Thyroid gland (tissue), 4 donors: ENCODE measurements at places on chromosomes 2 and 18. TPM values are rescaled to one million over a fixed set of nuclear protein-coding genes. Genes with fewer than 3 reads are reported as not detected.

- no peak for DNase-seq
- H3K4me1 ChIP-seq: no peaks in the 10 kb centered on the region
- H3K27ac ChIP-seq: no peak overlapping the region
- H3K27me3 ChIP-seq: no peaks in the 10 kb centered on the region
- H3K36me3 ChIP-seq: no peaks in the 10 kb centered on the region
- no peak overlapping the region for H3K4me3 ChIP-seq
Measured at GRCh38 chr2:5911718-5912117, 219.5 kb downstream of the SOX11 start.

- H3K36me3 ChIP-seq: no peaks in the 10 kb centered on the region
- H3K27ac ChIP-seq: no peak overlapping the region
- peaks cover 11% of the 10 kb centered on the region for H3K4me1 ChIP-seq
- DNase-seq: no peak
- H3K4me3 ChIP-seq: no peak overlapping the region
- H3K27me3 ChIP-seq: no peaks in the 10 kb centered on the region
Measured at GRCh38 chr2:61705625-61706024, 148.2 kb downstream of the FAM161A start.

- no peaks in the 10 kb centered on the region for H3K27me3 ChIP-seq
- H3K36me3 ChIP-seq: no peaks in the 10 kb centered on the region
- no peak overlapping the region for H3K27ac ChIP-seq
- peaks cover 18% of the 10 kb centered on the region for H3K4me1 ChIP-seq
Measured at GRCh38 chr2:85819811-85820510, 66.2 kb downstream of the ATOH8 start.

DNA sequence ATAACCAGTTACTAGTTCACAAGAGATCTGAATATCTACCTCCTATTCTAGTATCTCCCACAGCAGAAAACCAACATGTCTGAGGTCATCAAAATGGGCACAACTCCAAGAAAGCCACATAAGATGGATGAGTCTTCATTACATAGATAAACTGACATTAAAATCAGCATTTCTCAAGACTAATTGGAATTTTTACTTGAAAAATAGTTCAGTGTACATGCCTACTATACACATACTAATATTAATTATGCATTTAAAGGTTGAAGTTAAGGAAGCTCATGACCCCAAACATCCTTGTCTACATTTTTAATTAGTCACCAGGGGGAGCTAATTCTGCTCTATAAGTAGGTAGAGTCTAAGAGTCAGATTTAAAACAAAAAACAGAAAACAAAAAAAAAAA, 41.9 kb downstream of the ZNF521 start:
- DNase-seq: no peak
- H3K4me1 ChIP-seq: no peaks in the 10 kb centered on the region
- H3K4me3 ChIP-seq: no peak overlapping the region

DNA sequence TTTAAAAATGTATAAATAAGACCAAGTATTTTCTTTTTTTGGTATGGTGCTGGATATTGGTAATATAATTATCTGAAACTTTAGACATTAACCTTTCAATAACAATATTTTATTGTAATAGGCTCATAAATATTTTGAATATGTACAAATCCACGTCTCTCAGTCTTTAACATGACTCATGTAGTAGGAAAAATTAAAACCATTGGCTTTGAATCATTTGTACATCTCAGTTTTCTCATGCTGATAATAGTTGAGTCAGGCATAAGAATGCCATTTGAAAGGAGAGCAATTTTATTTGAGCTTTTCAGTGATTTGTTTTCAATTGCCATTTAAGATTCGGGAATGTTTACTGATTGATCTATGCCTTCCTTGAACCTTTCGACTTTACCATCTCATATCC, 364.8 kb downstream of the TGIF1 start:
- no peaks in the 10 kb centered on the region for H3K4me1 ChIP-seq
- H3K36me3 ChIP-seq: no peaks in the 10 kb centered on the region
- no peak for DNase-seq
- H3K27me3 ChIP-seq: no peaks in the 10 kb centered on the region
- no peak overlapping the region for H3K4me3 ChIP-seq

Gene TRIM54
- 1.6 TPM for total RNA-seq

GRCh38 chr2:160836755-160837154, 323.5 kb upstream of the TANK start:
- no peaks in the 10 kb centered on the region for H3K27me3 ChIP-seq
- H3K4me3 ChIP-seq: no peak overlapping the region
- DNase-seq: no peak
- no peaks in the 10 kb centered on the region for H3K4me1 ChIP-seq
- H3K27ac ChIP-seq: no peak overlapping the region

- H3K4me1 ChIP-seq: no peaks in the 10 kb centered on the region
- no peak for DNase-seq
- no peaks in the 10 kb centered on the region for H3K27me3 ChIP-seq
- no peaks in the 10 kb centered on the region for H3K36me3 ChIP-seq
- H3K27ac ChIP-seq: no peak overlapping the region
Measured at GRCh38 chr2:186130748-186131641, 355.1 kb upstream of the ZC3H15 start.

DNA sequence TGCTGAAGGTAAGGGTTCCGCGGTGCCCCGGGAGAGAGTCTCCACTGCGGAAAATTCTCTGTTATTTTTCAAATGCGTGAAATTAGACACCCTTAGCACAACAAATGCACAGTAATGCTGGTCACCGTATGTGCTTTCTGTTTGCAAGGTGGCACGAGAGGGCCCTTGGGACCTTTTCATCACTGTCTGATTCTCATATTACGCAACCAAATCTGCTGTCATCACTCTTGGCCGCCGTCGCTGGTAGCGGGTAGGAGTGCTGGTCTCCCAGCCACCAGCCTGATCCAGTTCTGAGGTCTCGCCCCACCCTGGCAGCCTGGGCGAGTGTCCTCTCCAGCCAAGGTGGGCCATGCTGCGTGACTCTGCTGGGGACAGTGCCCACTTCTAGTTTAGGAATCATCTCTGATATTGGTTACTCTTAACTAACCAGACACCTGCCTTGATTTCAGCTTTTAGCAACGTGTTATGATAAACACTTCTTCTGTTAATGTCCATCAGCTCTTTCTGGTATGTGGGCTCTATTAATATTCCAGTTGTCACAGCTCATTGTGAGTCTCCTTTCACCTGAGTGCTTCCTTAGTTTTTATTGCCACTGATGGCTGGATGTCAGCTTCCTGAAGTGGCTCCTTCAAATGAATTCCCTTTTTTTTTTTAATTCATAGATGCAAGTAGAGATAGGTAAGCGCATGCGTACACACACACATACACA, 199.4 kb downstream of the GBX2 start:
- no peaks in the 10 kb centered on the region for H3K36me3 ChIP-seq
- DNase-seq: peak; percentile 57
- no peaks in the 10 kb centered on the region for H3K27me3 ChIP-seq
- no peak overlapping the region for H3K4me3 ChIP-seq

GRCh38 chr18:21669736-21670285, 34.8 kb downstream of the ABHD3 start:
- H3K36me3 ChIP-seq: no peaks in the 10 kb centered on the region
- H3K27me3 ChIP-seq: no peaks in the 10 kb centered on the region
- no peak for DNase-seq
- H3K4me1 ChIP-seq: peaks cover 13% of the 10 kb centered on the region

Gene GRHL1
- 7.9 TPM for total RNA-seq

- DNase-seq: no peak
- no peaks in the 10 kb centered on the region for H3K36me3 ChIP-seq
- no peaks in the 10 kb centered on the region for H3K27me3 ChIP-seq
- peaks cover 19% of the 10 kb centered on the region for H3K4me1 ChIP-seq
- H3K4me3 ChIP-seq: no peak overlapping the region
- H3K27ac ChIP-seq: no peak overlapping the region
Measured at GRCh38 chr18:13534631-13535030, 191.7 kb downstream of the FAM210A start.

DNA sequence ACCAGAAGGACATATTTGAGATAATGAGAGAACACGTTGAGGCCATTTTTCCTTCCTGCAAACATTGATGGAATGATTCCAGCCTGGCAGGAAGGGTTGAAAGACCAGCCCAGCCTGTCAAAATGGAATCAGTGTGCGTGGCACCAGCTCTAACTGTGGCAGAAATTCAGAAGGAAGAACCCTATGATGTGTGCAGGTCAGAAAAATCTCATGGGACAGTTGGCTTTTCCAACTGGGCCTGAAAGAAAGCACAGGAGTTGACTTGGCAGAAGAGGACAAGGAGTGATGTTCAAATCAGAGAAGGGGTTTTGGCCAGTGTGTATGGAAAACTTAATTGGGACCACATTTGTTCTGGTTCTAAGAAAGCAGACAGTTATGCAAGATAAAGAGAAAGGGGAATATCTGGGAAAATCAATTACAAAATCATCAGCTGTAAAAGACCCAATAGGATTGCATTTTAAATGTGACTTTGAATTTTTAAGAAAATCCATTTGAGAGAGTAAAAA, 192.8 kb upstream of the PID1 start:
- H3K27me3 ChIP-seq: no peaks in the 10 kb centered on the region
- no peak overlapping the region for H3K4me3 ChIP-seq
- no peak for DNase-seq
- no peak overlapping the region for H3K27ac ChIP-seq
- no peaks in the 10 kb centered on the region for H3K36me3 ChIP-seq

Gene AGXT
- total RNA-seq: not detected

GRCh38 chr2:11155381-11156035, at the start of gene SLC66A3:
Gene SLC66A3 (plus strand): TSS chr2:11155467. CDS start chr2:11155547, 80 bp downstream.
- DNase-seq: no peak
- H3K4me1 ChIP-seq: peaks cover 5% of the 10 kb centered on the region

DNA sequence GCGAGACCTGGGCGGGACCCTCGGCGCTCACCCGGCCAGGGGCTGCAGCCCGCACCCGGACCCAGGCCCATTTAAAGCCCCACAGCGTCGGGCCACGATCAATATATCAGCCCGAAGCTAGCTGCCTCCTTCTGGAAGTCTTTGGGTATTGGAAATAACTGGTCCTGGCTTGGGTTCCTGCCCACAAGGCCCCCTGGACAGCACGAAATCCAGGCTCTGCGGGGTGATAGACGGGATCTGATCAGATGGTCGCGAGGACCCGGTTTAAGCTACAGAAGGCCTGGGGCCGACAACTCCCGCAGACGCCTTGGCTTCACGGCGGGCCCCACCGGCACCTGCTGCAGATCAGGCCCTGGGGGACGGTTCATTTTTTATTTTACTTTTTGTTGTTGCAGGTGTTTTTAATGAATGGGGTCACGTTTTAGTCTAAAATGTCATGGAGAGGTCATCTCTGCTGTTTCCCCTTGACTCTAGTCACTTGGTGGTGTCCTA, 362 bp upstream of the PSTPIP2 start:
- peaks cover 6% of the 10 kb centered on the region for H3K4me1 ChIP-seq
- H3K27me3 ChIP-seq: no peaks in the 10 kb centered on the region
- DNase-seq: no peak

- H3K27me3 ChIP-seq: no peaks in the 10 kb centered on the region
- DNase-seq: no peak
- H3K27ac ChIP-seq: no peak overlapping the region
- no peaks in the 10 kb centered on the region for H3K36me3 ChIP-seq
Measured at GRCh38 chr2:179104736-179105135, 54.8 kb upstream of the CCDC141 start.

Gene LRRC30
- total RNA-seq: not detected

GRCh38 chr18:3214855-3215637, 4.7 kb downstream of the MYOM1 start:
- H3K27ac ChIP-seq: no peak overlapping the region
- H3K4me1 ChIP-seq: no peaks in the 10 kb centered on the region
- DNase-seq: no peak
- H3K4me3 ChIP-seq: no peak overlapping the region

Gene MARCO
- total RNA-seq: 4.5 TPM

- H3K27ac ChIP-seq: no peak overlapping the region
- no peaks in the 10 kb centered on the region for H3K27me3 ChIP-seq
- H3K4me1 ChIP-seq: no peaks in the 10 kb centered on the region
- no peak overlapping the region for H3K4me3 ChIP-seq
- H3K36me3 ChIP-seq: peaks cover 29% of the 10 kb centered on the region
Measured at GRCh38 chr18:2927745-2928144, 80.9 kb downstream of the EMILIN2 start.

DNA sequence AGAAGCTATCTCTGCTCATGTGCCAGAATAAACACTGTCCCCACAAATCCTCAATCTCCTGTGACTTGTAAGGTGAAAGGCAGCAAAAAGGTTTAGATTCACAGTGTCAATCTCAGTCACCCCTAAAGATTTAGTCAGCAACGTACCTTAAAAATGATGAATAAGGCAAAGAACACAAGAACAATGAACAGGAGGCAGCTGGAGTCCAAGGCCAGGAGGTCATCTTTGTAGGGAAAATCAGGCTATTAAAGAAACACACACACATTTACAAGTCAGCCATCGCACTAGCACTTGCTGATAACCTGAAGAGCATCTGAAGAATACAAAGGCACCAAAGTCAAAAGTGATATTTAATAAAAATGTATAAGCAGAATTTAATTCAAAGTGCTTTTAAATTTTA, 16.6 kb downstream of the LAPTM4A start:
- H3K4me1 ChIP-seq: peaks cover 17% of the 10 kb centered on the region
- no peak overlapping the region for H3K27ac ChIP-seq
- DNase-seq: no peak
- no peak overlapping the region for H3K4me3 ChIP-seq

Gene REG1B
- not detected for total RNA-seq

DNA sequence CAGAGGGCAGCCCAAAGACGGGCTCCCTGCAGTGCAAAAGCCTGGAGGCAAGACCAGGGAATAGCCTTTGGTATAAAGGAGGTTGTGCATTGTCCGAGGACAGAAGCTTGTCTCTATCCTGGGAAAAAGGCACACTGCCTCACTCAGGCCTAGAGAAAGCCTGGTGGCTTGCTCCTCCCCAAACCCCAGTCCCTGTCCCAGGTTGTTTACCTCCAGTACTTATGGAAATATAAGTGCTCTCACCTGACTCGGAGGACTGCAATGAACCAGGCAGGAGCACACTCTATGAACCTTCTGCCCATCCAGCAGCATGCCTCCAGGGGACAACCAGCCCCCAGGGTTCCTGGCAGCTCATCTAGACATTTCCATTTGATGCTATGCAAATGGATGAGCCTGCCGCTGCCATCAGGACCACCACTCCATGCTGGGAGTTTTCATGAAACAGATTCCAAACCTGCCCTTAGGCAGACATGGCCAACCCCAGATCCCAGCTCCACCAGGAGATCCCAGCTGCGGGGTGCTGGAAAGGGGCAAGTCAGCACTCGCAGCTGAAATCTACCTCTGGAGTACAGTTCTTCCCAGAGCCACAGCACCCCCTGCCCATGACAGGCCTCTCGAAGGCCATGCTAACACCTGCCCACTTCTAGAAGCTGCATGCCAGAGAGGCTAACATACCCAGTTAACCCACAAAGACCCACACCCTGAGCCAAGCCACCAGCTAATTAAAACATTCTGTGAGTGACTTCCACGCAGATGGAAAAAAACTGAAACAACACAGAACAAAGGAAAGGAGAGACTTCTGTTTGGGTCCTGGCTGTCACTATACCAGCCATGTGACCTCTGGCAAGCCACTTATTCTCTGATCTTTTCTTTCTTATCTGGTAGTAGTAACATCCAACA, 101.7 kb downstream of the TTC32 start:
- no peak for DNase-seq
- no peak overlapping the region for H3K27ac ChIP-seq
- H3K36me3 ChIP-seq: no peaks in the 10 kb centered on the region
- no peaks in the 10 kb centered on the region for H3K27me3 ChIP-seq
- no peaks in the 10 kb centered on the region for H3K4me1 ChIP-seq
